ENCODE measurements at places on chromosomes 2 and 18.

DNA sequence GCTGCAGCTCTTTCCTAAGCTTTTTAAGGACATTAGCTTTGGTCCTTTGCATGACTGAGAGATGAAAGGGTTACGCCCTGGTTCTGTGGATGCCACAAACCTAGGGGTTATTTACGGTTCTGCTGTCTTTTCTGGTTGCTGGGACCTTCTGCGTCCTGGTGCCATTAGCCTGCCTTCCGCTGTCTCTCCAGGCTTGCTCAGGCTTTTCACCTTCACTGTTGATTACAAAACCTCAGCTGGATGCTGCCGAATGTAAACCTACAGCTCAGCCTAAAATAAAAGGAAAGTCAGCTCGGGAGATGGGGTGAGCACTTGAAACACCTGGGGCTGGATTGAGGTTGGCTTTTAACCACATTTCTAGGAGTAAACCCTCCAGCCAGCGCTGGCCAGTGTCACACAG, 130.9 kb upstream of the ARHGAP28 start:
- DNase-seq = no peak

DNA sequence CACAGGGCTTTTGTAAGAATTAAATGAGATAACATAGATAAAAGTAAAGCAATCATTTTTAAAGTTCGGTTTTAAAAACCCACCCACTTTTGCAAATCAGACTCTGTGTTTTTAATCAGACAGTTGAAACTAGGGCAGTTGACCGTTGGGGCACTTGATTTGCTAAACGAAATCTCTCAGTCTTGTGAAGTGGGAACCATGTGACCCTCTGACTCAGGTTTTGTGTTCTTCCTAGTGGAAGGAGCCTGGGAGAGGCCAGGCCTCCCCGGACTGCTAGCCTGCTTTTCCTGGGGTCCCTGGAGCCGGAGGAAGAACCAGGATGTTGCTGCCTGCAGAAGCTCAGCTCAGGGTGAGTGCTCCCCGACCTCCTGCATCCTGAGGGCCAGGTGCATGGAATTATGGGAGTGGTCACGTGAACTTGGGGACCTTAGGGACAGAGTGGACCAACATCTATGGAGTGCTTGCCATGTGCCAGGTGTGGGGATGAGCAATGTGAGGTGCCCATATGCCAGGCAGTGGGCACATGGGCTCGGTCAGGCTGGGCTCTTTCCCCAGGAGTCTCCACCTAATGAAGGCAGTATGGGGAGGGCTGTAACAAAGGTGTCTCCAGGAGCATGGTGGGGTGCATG, 3.9 kb downstream of the C2orf72 start:
- no peak for DNase-seq

DNA sequence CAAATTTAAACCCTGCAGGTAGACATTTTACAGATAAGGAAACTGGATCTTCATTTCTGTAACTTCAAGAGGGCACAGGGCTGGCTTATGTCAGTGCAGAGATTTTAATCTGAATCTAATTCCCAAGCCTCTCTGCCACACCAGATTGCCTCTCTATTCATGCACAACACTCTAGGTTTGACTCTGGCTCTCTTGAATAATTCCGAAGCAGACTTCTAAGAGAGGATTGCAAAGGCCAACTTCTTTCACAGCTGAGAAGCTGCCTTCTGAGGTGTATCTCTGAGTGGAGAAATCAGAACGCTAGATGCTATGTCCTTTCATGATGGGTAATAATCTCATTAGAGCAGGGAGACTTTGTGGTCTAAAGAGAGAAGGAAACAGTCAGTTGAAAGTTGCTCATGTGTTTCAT, 20.1 kb upstream of the MGAT5 start:
- no peak for DNase-seq

DNA sequence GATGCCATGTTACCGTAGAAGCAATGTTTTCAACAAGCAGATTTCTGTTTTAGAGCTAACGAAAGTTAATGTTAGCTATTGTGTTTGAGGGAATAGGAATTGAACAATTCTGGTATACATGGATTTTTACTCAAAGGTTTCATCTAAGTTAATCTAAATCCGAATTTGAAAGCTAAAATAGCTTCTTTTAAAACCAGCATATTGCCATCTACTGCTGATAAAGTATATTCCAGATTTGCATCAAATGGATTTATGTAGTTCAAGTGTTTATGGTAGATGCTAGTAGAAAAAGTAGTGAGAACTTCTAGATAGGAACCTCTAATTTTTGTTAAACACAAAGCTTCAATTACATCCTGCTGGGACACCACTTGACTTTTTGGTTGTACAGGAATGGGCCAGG, 1569.5 kb upstream of the NXPH2 start:
- DNase-seq = no peak

DNA sequence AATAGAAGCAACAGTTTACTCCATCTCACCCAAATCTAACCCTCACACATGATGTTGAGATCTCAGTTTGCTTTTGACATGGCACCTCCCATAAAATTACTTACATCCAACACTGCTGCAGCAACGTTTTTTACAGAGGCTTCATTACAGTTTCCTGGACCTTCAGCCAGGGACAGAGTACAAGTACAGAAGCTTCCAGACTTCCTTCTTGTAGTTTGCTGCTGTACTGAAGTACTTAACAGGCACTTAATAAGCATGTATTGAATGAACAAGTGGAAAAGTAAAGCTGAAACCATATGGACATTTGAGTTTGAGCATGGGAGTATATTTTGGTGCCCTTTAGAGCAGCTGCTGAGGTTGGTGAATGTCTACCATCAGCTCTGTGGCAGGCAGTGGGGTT, 514.2 kb downstream of the PTPRM start:
- DNase-seq = no peak

DNA sequence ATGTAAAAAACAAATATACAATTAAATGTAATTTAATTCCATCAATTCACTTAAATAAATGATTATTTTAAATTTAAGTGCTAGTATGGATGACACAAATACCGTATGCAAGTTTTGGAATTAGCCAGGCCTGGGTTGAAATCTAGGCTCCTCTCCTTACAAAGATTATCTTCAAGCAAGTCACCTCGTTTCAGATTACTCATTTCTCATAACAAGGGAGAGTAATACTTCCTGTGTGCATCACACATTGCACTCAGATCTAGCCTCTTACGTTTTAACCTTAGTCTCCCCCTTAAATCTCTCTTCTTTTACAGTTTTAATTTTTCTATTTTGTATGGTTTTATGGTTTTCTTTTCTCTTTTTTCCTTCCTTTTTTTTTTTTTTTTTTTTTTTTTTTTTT, 1475.9 kb upstream of the NXPH2 start:
- DNase-seq = no peak

GRCh38 chr18:70337139-70337972, 48.5 kb downstream of the SOCS6 start:
- no peak for DNase-seq

GRCh38 chr2:27071990-27072830, 756 bp upstream of the OST4 start:
- DNase-seq = peak; percentile 14

DNA sequence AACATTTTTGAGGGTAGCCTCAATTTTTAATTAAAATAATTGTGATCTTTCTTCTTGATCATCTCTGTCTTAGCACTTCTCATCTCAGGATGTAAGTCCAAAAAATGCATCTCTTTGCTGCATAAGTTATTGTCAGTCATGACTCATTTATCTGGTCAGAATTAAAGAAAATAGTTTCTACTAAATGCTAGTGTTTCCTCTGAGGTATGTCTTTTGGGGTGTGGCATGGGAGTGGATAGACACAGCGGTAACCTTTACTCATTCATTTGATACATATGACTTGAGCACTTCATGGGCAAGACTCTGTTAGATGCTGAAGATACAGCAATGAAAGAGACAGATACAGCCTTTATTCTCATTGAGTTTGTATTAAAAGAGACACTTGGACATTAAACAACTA, 284.7 kb downstream of the IRS1 start:
- no peak for DNase-seq

DNA sequence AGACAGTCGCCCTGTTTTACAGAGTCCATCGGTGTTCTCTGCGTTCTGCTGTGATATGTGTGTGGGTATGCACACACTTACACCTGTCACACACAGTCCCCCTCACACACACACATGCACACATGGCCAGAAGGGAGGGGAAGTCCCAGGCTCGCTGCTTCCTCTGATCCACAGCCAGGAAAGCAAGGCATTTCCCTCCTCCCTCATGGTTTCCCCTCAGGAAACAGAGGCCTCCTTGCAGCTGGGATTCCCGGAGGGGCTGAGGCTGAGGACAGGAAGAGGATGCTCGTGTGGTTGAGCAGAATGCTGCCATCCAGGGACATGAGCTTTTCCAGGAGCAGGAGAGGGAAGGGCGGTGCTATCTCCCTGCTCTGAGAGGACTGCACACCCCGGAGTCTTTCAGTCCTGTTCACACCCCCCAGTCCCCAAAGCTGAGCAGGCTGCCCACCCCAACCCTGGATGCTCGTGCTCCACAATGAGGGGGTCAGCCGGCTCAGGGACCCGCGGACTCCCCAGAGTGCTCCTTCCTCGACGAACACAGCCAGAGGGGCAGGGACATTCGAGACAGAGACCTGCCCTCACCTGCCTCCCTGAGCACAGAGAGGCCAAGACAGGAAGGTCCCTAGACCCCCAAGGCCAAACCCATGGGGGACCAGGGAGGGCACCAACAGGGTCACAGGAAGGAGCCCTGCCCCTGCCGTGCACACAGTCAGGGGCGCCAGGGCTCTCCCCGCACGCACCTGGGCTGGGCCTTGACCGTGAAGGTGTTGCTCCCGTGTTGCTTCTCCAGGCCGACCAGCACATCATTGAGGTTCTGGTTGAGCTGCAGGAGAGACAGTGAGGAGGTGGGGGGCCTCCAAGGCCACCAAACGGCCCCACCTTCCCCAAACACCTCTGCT, 45.3 kb downstream of the BIN1 start:
- no peak for DNase-seq

DNA sequence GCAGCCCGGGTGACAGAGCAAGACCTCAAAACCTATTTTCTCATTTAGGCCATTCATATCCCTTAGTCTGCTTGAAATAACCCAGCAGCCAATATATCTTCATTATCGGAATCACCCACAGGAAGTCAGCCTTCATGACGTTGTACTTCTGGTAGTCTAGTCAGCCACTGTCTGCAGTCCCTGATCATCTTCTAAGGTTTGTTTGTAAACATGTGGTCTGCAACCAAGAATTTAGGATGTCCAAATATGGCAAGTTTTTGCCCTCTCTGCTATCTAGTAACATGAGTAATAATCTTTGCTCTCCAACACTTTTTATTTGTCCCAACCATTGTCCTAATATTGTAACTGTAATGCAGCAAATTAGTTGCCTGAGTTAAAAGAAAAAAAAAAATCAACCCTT, 92.5 kb downstream of the PRPF40A start:
- DNase-seq = no peak

GRCh38 chr2:198077477-198077876, 273.1 kb downstream of the PLCL1 start:
- DNase-seq = no peak

DNA sequence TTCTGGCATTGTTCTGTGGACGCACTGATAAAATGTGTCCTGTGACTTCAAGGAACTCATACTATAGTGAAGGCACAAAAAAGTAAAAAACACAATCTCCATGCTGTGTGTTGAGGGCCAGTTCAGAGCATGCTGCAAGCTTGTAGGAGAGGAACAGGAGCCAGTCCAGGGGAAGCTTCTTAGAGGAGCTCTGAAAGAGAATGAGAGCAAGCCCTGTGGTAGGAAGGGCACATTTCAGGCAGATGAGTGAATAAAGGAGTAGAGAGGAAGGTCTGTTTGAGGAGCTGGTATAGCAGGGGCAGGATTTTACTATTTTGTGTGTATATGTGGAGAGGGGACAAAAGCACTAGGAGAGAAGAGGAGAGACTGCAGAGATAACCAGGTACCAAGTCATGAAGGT, 478.3 kb downstream of the ZEB2 start:
- DNase-seq = no peak

- no peak for DNase-seq
Measured at GRCh38 chr18:79928563-79928960, 22.9 kb downstream of the SLC66A2 start.

DNA sequence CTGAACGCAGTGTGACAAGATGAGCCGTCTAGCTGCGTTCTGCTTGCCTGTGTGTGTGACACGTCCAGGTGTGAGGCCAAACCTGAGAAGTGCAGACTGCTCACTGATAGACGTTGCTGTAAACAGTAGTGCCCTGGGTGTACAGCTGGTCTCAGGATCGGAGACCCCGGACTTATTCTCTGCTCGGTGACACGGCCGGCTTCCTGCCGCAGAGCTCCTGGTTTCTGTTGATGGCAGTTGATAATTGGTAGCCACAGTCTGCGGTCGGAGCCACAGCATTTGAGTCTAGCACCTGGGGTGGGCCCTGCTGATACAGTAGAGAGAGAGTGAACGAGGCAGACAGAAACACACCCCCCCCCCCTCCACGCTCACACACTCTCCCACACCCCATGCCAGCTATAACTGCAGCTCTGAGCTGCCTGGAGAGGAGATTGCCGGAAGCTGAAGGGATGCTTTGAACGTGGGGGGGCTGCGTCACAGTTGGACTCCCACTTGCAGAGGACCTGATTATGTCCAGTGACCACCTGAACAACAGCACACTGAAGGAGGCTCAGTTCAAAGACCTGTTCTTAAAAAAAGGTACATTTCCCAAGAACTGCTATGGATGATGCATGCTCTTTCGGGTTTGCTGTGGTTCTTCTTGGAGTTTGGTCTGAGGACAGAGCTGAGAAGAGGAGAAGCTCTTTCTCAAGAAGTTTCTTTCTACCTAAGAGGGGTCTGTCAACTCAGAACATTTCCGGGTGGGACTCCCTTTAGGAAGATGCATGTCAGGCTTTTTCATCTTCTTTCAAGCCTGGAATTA, 114.0 kb downstream of the FAM210A start:
- peak; percentile 92 for DNase-seq

DNA sequence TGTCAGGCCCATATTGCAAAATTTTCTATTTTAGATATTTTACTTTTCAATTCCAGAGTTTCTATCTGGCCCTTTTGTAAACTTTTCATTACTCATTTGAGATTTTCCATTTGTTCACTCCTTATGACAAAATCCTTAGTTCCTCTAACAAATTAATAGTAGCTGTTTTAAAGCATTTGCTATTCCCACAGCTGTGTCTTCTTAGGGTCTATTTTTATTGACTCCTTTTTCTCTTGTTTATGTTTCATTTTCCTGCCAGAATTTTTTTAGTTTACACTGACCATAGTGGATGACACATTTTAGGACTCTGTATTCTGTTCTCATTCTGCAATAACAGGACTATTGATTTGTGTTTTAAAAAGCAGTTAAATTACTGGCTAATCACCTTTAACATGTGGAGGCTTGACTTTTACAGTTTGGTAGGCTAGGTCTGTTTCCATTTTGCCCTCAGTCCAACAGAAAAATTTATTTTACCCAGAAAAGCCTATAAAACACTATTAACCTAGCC, 30.0 kb downstream of the PID1 start:
- DNase-seq = no peak

DNA sequence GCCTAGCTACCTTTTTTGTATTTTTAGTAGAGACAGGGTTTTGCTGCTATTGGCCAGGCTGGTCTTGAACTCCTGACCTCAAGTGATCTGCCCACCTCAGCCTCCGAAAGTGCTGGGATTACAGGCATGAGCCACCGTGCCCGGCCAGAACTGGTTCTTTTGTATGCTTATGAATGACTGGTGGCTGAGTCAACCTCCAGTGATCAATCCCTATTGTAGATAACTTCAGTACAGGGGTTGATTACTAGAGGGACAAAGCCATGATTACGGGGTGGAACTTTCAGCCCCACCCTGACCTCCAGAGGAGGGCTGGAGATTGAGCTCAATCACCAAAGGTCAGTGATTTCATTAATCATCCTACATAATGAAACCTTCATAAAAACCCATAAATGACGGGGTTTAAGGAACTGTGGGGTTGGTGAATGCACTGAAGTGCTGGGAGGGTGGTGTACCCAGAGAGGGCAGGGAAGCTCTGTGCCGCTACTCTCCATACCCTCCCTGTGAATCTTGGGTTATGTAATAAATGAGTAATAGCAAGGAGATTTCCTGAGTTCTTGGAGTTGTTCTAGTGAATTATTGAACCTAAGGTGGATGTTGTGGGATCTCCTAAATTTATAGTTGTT, 281.8 kb upstream of the CXCR4 start:
- no peak for DNase-seq

Measured in CD4-positive, alpha-beta T cell treated with Interleukin-4 for 4 hours (primary cell).